ENCODE measurements at places on chromosomes 5 and 9.

GRCh38 chr9:126203313-126203712 lies 123.3 kb upstream of the MVB12B start:
- DNase-seq, result no peak

DNA sequence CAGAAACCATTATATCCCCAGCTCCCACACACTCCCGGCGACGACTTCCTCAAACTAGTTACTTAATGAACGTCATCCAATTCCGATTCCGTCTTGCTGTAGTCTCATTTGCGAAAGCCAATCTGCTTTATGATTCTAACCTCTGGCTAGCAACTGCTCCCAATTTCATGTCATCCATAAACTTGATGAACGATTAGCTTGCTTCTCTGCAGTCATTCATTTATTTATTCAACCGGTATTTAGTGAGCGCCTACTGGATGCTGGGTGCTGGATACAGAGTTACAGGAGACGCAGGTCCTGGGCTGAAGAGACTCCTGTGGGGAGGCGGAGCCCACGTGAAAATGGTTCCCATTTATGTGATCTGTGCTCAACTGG lies 46.2 kb downstream of the TSPAN17 start:
- DNase-seq, result peak; percentile 47

- DNase-seq, result no peak
Measured at GRCh38 chr5:35246411-35246810, 16.1 kb upstream of the PRLR start.

GRCh38 chr5:135065306-135066265 lies 31.6 kb upstream of the PITX1 start:
- DNase-seq, result no peak

DNA sequence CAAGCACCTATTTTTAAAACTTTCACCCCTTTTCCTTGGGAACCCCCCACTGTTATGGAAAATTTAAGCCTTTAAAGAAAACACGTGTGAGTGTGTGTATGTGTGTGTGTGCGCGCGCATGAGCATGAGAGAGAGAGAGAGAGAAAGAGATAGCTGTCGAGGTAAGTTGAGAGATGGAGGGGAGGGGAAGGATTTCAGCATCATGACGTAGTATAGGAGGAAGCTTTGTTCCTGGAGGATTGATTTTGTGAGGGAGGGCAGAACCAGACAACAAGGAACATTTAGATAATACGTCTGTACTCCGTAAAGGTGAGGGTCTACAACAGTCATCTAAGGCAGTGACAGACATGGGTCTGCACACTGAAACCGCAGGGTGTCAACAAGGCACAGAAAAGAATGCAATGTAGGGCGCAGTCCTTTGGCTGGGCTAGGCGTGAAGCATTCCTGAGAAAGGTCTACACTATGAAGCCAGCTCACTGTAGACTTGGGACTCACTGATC lies 227.7 kb downstream of the SMARCA2 start:
- DNase-seq, result peak; percentile 4

DNA sequence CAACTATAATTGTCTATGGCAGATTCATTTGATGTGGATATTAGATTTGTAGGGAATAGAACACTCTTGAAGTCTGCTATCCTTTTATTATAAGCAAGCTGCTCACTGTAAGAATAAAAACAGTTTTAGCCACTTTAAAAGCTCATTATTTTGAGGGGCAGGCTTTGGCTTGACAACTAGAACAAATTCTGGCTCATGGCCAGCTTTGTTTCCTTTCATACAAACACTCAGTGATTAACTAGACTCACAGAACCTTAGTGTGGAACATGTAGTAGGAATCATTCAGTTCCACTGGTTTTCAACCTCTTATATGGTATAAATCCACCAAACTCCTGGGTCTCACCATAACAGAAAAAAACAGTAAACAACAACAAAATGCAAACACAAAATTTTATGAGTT lies 27.4 kb upstream of the CEP120 start:
- DNase-seq, result peak; percentile 87

GRCh38 chr5:60810438-60811085 lies 33.5 kb downstream of the ELOVL7 start:
- no peak for DNase-seq

- no peak for DNase-seq
Measured at GRCh38 chr5:18142831-18143230, 508.6 kb downstream of the TAF11L14 start.
